ENCODE measurements at places on chromosomes 3 and 15. TPM values are rescaled to one million over a fixed set of nuclear protein-coding genes. Genes with fewer than 3 reads are reported as not detected.

The SNTN gene
- not detected for polyA plus RNA-seq

DNA sequence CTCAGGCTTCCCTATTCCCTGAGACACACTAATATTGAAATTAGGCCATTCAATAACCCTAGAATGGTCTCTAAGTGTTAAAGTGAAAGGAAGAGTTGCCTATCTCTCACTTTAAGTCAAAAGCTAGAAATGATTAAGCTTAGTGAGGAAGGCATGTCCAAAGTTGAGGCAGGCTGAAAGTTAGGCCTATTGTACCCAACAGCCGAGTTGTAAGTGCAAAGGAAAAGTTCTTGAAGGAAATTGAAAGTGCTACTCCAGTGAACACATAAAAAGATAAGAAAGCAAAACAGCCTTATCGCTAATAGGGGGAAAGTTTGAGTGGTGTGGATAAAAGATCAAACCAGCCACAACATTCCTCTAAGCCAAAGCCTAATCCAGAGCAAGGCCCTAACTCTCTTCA is 117.9 kb upstream of the SPATA12 start:
- no peak for DNase-seq

The ITIH4 gene
- 1.1 TPM for polyA plus RNA-seq

- no peak for DNase-seq
These were observed 721 bp downstream of the ADAMTS7 start for GRCh38 chr15:78810362-78811123.
